ENCODE measurements at places on chromosomes 3 and 15.
A peak's percentile ranks its signal among the peaks of the same experiment; 100 is the strongest.

- H3K36me3 ChIP-seq = peaks cover 58% of the 10 kb centered on the region
- no peaks in the 10 kb centered on the region for H3K27me3 ChIP-seq
- H3K4me1 ChIP-seq = no peaks in the 10 kb centered on the region
- H3K27ac ChIP-seq = no peak overlapping the region
- H3K4me3 ChIP-seq = no peak overlapping the region
- no peak for DNase-seq
Measured at GRCh38 chr3:119918992-119919933, 137.4 kb downstream of the NR1I2 start.

DNA sequence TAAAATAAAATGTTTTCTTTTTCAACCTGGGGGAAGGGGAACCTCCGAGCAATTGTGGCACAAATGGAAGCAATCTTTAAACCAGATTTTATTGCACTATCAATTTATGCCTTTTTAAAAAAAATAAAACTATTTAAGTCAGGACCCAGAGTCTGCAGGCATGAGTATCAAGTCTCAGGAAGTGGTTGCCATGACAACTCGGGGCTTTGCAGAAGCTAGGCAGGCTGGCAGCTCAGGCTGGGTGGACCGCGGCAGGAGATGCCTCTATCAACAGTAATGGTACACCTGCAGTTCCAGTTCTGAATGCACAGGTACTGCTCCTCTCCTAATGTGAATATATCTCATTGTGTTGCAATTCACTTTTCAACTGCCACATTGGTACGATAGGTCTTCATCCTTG lies 447.7 kb downstream of the GABRG3 start:
- no peaks in the 10 kb centered on the region for H3K4me1 ChIP-seq
- H3K36me3 ChIP-seq = no peaks in the 10 kb centered on the region
- H3K27me3 ChIP-seq = no peaks in the 10 kb centered on the region
- no peak overlapping the region for H3K27ac ChIP-seq
- H3K4me3 ChIP-seq = no peak overlapping the region

DNA sequence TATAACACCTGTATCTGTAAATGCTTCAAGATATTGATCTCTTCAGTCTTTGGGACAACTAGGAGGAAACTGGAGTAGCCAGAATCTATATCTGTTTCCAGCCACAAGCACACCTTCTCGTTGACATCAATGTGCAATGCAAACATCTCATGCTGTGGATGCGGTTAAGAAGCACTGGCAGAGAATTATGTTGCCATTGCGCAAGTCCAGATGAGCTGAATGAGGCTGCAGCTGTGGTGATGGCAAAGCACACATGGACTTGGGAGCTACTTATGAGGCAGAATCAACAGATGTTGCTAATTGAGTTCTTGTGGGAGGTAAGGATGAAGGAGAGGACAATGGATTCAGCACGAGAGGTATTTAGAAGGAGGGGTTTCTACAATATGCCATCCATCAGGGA lies 90.9 kb downstream of the STRIT1 start:
- no peak overlapping the region for H3K27ac ChIP-seq
- DNase-seq = no peak
- no peaks in the 10 kb centered on the region for H3K4me1 ChIP-seq
- H3K36me3 ChIP-seq = no peaks in the 10 kb centered on the region
- no peak overlapping the region for H3K4me3 ChIP-seq

DNA sequence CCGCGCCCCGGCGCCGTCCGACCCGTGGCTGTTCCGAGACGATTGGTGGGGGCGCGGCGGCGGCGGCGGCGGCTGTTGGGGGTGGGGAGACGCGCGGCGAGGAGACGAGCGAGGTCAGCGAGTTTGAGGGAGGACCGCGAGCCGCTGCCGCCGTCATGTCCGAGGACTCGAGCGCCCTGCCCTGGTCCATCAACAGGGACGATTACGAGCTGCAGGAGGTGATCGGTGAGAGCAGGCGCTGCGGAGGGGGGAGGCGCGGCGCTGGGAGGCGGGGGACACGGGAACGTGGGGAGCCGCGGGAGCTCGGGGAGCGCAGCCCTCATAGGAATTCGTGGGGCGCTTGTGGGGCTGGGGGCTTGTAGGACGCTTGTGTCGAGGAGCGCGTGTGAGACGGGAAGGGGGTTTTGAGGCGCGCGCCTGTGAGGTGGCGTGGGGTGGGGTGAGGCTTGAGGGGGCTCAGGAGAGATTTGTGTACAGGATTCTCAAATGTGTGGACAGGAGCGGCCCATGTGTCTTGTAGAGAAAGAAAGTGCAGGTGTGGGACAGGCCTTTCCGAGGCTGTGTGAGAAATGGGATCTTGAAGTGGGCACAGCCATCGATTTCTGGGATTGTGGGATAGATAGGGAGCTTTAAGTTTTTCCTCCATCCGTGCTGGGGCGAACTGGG lies 518 bp downstream of the OXSR1 start:
- H3K4me3 ChIP-seq = peak overlapping the region; percentile 61
- peak; percentile 54 for DNase-seq
- H3K36me3 ChIP-seq = no peaks in the 10 kb centered on the region
- no peaks in the 10 kb centered on the region for H3K27me3 ChIP-seq
